ENCODE measurements at places on chromosomes 7 and 10.

DNA sequence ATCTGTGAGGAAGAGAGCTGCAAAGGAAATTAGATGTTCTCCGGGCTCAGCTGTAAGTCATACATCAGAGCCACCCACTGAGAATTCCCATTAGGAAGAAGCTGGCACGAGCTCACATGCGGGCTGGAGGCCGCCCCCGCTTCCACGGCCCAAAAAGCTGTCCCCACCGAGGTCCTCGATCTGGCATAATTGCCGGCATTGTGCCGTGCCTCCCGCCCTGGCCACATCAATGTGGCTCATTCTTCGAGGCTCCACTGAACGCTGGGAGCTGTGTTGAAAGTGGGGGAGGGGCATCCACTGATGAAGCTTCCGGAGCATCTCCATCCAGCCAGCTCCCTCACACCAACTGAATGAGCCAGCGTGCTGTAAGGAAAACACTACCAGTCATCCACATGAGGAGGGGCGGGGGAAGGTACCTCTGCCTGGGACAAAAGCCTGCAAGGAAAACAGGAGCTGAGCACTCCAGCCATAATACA, 173.1 kb downstream of the PTPRN2 start:
- no peak for DNase-seq

DNA sequence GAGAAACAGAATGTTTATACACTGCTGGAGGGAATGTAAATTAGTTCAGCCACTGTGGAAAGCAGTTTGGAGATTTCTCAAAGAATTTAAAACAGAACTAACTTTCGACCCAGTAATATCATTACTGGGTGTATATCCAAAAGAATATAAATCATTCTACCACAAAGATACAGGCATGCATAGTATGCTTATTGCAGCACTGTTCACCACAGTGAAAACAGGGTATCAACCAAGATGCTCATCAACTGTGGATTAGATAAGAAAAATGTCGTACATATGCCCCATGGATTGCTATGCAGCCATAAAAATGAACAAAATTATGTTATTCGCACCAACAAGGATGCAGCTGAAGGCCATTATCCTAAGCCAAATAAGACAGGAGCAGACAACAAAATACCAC, 343.1 kb upstream of the KCND2 start:
- no peak for DNase-seq

DNA sequence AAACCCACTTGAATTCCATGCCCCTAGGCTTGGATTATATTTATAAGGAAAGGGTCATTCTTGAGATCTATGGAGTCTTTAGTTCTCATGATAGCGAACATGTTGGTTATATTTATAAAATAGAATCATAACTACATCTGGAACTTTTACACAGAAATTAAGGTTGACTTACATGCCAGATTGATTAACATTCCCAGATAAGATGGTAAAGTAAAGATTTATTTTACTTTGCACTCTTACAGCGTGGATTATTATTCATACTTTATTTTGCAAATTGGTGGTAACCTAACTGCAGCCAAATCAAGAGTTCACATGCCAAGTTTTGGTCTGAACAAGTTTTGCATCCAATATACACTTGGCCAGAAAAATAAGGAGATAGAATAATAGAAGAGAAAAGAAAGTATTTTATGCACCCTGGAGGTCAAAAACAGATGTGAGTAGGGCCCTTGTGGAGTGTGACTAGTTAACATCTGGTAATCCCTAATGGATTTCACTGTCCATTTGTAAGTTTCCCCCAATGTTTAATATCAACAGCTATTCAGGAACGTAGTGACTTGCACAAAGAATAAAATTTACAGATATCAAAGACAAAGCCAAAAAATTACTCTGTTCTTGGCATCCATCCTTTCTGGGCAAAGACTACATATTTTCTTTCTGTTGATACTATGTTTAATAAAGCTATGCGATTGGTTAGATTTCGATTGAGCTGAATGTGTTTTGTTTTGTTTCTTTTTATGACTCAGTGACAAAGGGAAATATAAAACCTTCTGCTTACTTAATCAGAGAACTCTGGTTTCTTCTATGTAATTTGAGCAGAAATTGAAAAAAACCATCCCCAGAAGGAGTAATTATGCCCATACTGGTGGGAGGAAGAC, 10.1 kb upstream of the TMEM26 start:
- no peak for DNase-seq

- DNase-seq = no peak
These were observed 11.8 kb upstream of the SGPL1 start for GRCh38 chr10:70803775-70804420.
